ENCODE measurements at places on chromosomes 6 and 20.
A peak's percentile ranks its signal among the peaks of the same experiment; 100 is the strongest.

- DNase-seq, result no peak
Observed at GRCh38 chr6:45477278-45477677, 99.5 kb upstream of the SUPT3H start.

DNA sequence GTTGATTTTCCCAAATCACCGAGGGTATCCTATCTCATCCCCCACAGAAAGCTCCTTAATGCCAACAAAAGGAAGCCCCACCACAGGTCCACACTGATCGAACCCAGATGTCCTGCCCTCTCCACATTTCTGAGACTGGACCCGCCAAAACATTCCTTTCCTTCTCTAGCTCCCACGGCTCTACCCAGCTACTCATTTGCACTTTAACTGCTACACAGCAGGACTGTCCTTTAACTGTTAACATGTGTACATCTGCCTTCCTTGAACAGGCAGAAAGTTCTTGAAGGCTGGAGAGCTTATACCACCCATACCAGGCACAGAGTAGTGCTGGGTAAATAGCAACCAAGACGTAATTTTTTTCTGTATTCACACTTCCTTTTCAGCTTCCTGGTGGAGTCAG, 68.6 kb downstream of the TRMT6 start:
- DNase-seq, result no peak

DNA sequence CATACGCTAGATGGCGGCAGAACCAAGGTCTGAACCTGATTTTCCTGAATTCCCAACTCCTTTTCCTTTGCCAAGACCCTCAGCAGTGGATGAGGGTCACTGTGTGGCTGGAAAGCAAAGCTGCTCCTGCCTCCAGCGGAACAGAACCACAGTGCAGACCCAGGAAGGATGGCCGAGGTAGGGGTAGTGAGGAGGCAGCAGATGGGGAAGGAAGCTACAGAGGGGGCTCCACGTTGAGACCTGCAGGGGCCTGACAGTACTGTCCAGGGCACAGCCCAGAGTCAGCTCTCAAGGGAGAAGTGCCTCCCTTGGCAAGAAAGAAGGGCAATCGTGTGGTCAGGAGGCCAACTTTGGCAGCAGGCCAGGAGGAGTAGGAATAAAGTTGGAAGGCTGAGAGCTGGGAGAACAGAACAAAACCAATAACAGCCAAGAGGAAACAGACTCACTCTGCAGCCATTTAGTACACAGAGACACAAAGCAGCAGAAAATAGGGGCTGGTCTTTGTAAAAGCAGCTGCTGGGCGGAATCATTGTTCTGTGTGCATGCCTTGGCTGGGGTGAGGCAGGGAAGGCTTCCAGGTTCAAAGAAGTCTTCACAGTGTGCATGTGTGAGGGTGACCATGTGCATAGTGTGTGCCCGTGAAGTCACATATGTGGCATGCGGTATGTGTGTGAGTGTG, 3.1 kb downstream of the GABRR2 start:
- peak; percentile 43 for DNase-seq

- no peak for DNase-seq
Observed at GRCh38 chr6:147547369-147547902, 38.9 kb downstream of the SAMD5 start.

DNA sequence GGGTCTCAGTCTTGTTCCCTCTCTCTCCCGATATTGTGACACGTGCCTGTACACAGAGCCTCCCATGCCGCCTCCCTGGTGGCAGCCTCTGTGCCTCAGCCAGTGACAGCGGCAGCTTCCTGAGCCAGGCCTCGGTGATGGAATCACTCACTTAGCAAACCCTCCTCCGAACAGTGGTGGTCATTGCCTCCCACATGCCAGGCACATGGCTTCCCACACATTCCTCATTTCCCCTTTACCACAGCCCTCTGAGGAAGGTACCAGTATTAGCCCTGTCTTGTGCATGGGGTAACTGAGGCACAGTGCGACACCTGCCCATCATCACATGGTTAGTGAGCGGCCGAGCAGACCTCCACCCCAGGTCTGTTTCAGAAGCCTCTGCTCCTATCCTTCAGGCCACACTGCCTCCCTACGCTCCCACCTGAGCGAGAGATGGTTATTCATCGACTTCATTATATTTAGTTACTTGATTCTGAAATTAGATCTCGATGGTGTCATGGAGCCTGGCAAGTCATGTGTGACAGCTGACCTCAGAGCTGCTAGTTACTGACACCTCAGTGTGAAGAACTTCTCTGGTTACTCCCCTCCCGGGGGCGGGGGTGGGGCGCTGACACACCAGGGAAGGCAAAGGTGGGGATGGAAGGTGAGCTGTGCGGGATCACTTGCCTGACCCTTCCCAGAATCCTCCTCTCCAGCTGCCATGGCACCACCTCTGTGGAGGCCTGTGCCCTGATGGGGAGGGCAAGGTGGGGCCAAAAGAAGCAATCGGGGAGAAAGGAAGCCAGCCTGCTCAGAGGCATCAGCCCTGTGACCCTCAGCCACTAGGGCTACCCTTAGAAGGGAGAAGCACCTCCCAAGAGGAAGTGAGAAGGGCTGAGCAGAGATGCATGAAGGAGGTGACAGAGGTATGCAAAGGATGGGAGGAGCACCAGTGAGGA, 17.9 kb downstream of the MDGA1 start:
- DNase-seq, result no peak

Data from Calu3 (cell line).